ENCODE measurements at places on chromosomes 12 and 14. TPM values are rescaled to one million over a fixed set of nuclear protein-coding genes. Genes with fewer than 3 reads are reported as not detected.

DNA sequence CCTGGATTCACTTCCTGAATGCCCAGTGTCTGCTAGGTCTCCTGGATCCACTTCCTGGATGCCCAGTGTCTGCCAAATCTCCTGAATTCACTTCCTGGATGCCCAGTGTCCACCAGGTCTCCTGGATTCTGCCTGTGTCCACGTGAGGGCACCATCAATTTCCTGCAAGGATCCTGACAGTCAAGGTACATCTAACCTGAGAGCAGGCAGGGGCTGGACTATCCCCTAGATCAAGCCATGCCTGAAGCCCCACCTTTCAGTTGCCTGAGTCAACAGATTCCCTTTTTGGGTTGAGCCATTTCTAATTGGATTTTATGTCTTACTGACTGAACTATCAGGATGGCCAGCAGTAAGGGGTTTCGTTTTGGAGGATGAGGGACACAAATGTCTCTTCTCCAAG, 49.5 kb downstream of the GALNT9 start:
- peak; percentile 0 for DNase-seq

GRCh38 chr12:639566-639965, 23.7 kb downstream of the NINJ2 start:
- no peak for DNase-seq

GRCh38 chr14:81269100-81269978, 48.6 kb upstream of the GTF2A1 start:
- no peak for DNase-seq

GRCh38 chr12:62288328-62288727, 28.1 kb downstream of the USP15 start:
- no peak for DNase-seq

DNA sequence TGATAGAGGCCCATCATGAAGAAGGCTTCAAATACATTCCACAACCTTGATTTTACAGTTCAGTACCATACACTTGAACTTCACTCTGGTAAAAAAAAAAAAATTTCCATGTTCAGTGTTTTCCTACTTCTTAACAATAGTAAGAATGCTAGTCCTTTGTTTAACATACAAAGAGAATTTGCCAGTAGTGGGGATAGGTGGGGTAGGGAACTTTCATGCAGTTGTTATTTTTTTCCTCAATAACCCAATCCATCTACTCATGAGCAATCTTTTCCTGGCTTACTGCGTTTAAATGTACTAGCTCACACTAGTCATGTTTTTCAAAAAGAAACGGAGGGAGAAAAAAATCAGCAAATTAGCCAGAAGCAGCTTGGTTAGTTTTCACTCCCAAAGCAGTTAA, 206.1 kb downstream of the PRKD1 start:
- DNase-seq, result no peak

DNA sequence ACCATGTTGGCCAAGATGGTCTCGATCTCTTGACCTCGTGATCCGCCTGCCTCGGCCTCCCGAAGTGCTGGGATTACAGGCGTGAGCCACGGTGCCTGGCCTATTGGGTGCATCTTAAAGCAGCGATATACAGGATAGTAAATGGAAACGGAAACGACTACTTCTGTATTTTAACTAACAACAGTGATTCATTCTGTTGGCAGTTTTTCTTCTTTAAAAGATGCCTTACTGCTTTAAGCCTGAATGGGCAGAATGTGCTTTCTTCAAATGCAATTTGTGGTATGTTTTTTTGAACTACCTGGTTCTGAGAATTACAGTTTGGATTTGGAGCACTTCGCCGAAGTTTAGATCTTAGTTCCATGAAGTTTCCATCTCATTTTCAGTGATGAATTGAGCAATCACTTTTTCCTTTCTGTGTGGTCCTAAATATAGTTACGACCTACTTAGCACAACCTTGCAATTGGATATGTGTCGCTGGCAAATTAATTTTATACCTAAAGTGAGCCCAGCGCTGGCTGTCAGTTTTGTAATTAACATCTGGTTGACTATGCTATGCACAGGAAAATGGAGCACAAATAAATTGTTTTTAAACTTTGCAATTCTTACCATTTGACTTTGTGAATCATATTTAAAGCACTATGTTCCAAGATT, 53.6 kb upstream of the EIF5 start:
- DNase-seq, result no peak

GRCh38 chr12:88225776-88226175, 83.7 kb downstream of the TMTC3 start:
- no peak for DNase-seq

DNA sequence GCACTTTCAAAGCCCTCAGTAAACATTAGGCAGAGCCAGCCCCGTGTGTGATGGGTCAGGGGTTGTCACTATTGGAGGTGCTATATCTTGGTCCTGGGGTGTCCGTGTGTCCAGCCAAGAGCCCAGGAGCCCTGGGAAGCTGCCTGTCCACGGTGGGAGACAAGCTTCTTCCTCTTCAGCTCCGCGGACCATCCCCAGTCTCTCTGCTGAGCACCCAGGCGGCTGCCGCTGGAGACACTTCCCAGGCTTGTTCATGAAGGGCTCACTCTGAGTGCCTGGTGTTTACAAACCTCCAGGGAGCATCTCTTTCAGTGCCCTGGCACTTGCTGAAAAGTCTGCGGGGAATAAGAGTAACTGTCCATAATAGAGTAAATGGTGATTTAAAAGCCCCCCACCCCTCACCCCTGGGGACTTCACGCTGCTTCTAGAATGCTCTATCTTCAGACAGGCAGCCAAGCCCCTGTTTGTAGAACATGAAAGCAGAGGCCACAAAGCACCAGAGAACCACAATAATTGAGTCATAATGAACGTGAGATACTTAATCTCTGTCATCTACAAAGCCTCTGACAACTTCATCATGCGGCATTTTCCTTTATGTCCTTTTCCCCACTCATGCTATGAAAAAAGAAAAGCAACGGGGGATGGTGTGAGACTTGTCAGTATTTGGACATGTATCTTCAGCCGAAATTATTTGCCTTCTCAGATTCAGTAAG, 178.6 kb downstream of the TMEM132C start:
- DNase-seq, result no peak

GRCh38 chr14:51867741-51868140, 7.3 kb downstream of the GNG2 start:
- DNase-seq, result no peak

DNA sequence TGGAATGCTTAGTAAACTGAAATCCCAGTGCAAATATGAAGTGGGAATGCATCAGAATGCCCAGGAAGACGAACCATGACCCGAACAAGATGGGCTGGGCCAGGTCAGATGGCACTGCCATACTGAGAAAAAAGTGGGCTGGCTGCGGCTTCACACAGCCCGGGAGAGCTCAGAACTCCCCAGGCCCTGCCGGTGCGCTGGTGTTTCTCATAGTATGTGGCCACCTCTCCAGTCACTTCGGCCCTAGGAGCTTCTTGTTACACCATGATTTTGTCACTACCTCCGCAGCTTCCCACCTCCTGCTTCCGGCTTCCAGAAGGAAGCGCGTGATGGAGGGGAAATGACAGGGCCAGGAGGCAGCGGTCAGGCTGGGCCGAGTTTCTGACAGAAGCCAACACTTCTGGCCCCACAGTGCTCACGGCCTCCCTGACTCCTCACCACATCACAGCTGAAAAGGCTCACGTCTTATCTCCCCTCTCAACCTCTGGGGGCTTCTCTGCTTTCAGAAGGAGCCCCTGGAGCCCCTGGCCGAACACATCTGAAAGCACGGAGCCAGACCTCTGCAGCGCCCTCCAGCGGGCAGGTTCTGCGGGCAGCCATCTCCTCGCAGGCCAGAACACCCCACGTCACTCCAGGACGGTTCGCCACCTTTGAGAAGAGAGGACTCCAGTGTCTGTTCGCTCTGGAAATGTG, 30.7 kb downstream of the DAD1 start:
- no peak for DNase-seq

GRCh38 chr14:56809270-56810146, 771 bp downstream of the OTX2 start:
- no peak for DNase-seq

DNA sequence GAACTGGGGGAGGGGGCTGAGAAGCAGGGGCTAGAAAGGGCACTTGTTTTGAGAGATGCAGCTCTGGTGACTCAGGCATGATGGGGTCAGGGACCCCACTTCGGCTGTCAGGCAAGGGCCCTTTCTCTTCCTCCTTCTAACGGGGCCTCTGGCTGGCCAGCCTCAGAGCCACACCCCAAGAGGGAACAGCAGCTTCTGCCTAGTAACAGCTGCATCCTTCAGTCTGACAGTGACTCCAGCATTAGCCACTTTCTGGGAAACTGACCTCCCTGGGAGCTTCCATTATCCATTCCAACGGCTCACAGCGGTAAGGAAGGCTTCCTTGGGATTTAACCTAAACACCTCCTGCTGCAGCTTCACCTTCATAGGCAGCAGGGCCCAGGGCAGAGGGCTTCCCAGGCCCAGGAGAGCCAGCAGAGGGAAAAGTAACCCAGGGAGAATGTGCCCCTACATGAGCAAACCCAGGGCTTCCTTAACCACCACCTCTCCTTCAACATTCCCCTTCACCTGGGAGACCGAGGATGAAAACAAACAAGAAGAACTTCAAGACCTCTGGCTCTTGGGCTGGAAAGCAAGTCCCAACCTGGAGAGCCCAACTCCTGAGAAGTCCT, 2.7 kb downstream of the NCKAP5L start:
- no peak for DNase-seq

GRCh38 chr14:92121207-92121669, 268 bp downstream of the NDUFB1 start:
- DNase-seq, result peak; percentile 64

- no peak for DNase-seq
Observed at GRCh38 chr12:131574395-131574771, 136.5 kb upstream of the SFSWAP start.

DNA sequence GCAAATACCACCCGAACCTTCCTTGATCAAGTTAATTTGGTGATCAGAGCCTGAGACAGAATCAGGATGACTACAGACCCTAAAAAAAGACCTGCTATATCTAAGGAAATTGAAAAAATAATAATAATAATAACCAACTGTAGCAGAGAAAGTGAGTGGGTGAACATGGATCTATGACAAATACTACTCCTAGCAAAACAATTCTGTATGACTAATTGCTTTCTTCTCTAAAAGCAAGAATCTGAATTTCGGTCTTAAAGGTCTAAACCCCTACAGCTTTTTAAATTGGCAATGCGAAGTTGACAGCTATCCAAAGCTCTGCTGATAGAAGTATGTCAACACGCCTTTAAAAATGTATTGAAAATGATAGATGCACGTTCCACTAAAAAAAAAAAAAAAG, 102.2 kb downstream of the PRKAB1 start:
- no peak for DNase-seq

DNA sequence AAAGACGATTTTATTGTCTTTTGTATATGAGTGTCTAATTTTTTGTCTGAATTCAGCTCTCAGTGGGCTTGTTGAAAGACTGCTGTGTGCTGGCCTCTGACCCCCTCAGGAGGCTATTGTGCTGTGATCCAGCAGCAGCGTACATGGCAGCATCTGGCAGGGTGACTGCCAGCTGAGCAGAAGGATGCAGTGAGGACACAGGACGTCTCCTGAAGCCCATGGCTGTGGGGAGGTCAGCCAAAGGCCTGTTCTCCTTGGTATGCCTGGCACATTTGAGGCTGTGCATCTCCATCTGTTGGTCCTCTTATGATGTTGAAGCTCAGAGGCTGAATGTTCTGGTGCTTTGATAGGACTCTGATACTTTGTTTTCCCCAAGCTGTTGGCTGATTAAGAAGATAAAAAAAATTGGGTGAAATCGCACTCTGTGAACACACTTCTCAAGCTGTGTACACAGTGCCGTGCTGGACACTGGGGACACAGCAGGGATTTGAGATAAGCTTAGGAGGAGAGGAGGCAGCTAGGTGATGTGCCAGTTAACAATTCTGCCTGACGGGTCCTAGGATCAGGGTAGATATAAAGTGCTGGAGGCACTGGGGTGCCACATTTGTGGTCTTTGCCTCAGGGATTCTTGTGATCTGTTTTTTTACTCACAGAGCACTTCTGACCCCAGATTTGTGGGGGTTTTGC, 37.5 kb downstream of the EID3 start:
- no peak for DNase-seq

- DNase-seq, result no peak
Observed at GRCh38 chr12:104059963-104060362, 4.4 kb upstream of the HCFC2 start.

- no peak for DNase-seq
Observed at GRCh38 chr12:107449891-107450290, 235.7 kb upstream of the PWP1 start.

- no peak for DNase-seq
Observed at GRCh38 chr14:36915081-36915480, 253.4 kb downstream of the PAX9 start.

DNA sequence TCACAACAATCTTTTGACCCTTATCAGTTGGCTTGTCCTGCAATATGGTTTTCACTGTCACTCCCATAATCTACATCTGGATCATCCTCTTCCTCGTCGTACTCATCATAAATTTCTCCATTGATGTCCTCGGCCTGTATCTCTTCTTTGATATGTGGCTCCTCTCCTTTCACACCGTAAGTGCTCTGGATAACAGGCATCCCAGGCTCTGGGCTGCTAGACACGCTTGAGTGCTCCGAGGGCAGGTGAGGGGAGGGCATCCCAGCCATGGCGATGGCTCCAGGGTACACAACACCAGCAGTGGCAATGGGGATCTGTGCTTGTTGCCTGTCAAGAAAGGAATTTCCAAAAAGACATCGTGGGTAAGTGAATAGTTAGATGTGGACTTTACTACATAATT, 415.3 kb downstream of the SOX5 start:
- DNase-seq, result no peak

GRCh38 chr12:30888241-30888640, 38.3 kb upstream of the TSPAN11 start:
- DNase-seq, result no peak

DNA sequence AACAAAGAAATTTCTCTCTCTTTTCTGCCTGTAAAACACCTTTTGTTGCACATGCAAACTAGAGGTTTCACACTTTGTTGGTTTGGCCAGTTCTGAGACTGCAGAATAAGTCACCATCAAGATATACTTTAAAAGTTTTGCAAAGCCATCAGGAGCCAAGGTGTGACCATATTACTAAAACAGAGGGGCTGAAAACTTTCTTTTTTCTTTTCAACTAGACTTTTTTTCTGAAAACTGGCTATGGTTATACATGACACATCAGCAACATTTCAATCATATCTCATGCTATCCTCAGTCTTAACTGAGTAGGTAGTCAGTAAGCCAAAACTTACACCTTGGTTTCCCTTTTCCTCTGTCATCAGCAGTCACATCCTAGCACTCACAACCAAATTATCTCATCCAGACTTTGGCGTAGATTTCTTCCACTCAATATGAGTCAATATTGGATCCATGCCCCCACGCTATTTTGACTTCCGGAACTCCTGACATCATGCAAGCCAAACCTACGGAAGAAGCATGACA, 4.1 kb upstream of the IFNG start:
- no peak for DNase-seq

DNA sequence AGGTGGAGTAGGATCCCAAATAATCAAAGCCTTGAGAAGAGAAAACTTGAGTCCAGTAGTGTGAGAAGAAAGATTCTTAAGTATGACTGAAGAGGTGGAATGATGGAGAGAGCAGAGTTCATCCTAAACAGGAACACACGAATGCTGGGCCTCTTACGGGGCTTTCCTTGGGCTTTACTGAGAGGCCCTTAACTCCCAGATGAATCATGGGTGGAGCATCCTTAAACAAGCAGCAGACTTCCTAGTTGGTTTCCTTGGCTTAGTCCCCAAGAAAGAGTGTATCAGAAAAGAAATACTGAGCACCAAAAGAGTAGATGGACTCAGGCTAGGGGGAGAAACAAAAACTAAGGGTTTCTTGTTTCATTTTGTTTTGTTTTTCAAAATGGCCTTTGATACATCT, 132.5 kb downstream of the GPR135 start:
- no peak for DNase-seq

The TAS2R42 gene
- total RNA-seq, result not detected

The METTL25 gene
- total RNA-seq, result 16.9 TPM

The OS9 gene
- total RNA-seq, result 131 TPM

The MAP3K12 gene
- 5.3 TPM for total RNA-seq

The GNB3 gene
- 7.4 TPM for total RNA-seq

The PRIMA1 gene
- 2.4 TPM for total RNA-seq

Measured in heart right ventricle (tissue), 16 donors.